ENCODE measurements at places on chromosomes 7 and 10.

GRCh38 chr10:36096576-36096975 lies 454.5 kb upstream of the FZD8 start:
- DNase-seq: no peak

- no peak for DNase-seq
These were observed 458.9 kb upstream of the ADARB2 start for GRCh38 chr10:2196272-2196671.

- no peak for DNase-seq
These were observed 192.4 kb upstream of the SH2B2 start for GRCh38 chr7:102094316-102094650.

- no peak for DNase-seq
These were observed 9.8 kb downstream of the ZNF775 start for GRCh38 chr7:150388709-150389531.

Measured in NCI-H1105 treated with DMSO at 0.1 percent for 48 hours (cell line).